ENCODE measurements at places on chromosomes 12 and 14.

GRCh38 chr12:58302487-58303011 is 361.2 kb downstream of the ATP23 start:
- DNase-seq = no peak

DNA sequence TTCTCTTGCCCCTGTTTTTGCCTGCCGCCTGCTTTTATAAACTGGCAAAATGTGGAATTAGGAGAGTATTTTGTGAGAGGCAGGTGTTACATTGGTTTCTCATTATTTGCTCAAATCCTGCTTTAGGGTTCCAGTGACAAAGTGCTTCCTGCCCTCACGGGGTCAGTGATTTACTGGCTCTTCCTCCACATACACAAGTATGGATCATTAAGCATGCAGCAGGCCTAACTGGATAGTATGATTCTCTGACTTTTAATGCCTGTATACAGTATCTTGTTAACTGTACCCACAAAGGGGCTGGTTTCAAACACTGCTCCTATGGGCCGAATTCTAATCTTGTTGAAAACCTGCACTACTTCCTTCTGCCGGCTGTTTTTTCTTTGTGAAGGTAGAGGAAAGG is 63.2 kb downstream of the PTCSC3 start:
- no peak for DNase-seq

- DNase-seq = no peak
Measured at GRCh38 chr12:19856389-19856788, 417.1 kb downstream of the AEBP2 start.

DNA sequence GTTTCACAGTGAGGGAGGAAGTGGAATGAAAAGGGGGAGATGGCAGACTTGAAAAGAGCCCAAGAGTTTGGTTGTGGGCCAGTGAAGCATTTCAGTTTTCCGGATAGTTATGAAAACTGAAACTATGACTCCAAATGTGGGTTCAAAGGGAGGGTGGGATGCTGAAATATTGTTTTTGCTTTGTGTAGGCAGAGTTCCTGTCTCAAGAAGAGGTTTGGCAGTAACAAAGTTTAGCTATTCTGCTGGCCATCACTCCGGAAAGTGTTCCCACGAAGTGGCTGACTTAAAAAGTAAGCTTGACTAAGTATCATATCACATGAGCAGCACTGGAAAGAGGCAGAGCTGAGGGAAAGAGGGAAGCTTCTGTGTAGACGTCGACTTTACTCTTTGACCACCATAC is 85.2 kb downstream of the CAND1 start:
- no peak for DNase-seq

DNA sequence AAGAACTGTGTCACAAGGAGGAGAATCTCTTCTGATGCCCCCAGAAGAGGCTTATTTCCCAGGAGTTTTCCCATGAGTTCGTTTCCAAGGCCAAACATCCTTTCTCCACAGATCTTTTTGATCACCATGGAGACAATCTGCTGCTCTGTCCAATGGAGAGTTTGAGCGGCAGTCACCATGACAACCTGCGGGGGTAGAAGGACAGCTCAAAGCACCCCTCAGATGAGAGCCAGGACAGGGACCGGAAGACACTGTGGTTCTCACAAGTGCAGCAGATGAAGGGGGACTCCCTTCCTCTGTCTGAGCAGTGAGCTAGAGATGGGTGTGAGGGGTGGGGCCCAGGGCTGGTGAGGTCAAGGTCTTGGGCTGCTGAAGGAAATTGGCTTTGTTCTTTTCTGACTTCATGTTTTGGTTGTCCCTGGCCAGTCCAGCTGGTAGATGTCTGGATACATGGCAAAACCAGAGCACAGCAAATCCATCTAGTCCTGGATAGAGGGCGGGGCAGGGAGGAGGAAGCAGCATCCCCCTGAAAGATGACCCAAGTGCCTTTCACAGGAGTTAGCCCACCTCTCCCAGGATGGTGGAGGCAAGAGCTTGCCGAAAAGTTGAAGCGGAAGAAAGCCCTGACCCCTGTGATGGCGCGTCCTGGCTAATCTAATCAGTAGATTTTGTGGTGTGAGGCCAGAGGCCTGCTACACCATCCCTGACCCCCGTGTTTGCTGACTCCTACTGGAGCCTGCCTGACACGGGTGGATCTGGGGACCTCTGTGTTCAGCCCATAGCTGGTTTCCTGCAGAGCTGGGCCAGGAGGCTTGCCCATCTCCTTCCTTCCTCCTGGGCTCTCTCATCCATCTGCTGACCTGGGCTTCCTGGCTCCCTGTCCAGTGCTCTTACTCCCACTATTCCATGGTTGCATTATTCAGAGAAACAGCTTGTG is 24.4 kb downstream of the DHRS2 start:
- DNase-seq = no peak

DNA sequence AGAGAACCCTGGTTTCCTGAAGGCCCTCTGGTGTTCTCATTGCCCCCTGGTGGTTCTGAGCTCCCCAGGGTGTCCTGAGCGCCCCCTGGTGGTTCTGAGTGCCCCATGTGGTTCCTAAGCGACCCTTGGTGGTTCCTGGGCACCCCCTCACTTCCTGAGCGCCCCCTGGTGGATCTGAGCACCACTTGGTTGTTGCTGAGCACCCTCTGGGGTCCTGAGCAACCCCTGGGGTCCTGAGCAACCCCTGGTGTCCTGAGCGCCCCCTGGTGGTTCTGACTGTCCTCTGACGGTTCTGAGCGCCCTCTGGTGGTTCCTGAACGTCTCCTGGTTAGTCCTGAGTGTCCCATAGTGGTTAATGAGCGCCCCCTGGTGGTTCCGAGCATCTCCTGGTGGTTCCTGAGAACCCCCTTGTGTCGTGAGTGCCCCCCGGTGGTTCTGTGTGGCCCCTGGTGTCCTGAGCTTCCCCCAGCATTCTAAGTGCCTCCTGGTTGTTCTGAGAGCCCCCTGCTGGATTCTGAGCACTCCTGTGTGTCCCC is 568.3 kb downstream of the TMEM121 start:
- DNase-seq = no peak

- no peak for DNase-seq
Measured at GRCh38 chr14:39726563-39726962, 294.3 kb upstream of the FBXO33 start.

DNA sequence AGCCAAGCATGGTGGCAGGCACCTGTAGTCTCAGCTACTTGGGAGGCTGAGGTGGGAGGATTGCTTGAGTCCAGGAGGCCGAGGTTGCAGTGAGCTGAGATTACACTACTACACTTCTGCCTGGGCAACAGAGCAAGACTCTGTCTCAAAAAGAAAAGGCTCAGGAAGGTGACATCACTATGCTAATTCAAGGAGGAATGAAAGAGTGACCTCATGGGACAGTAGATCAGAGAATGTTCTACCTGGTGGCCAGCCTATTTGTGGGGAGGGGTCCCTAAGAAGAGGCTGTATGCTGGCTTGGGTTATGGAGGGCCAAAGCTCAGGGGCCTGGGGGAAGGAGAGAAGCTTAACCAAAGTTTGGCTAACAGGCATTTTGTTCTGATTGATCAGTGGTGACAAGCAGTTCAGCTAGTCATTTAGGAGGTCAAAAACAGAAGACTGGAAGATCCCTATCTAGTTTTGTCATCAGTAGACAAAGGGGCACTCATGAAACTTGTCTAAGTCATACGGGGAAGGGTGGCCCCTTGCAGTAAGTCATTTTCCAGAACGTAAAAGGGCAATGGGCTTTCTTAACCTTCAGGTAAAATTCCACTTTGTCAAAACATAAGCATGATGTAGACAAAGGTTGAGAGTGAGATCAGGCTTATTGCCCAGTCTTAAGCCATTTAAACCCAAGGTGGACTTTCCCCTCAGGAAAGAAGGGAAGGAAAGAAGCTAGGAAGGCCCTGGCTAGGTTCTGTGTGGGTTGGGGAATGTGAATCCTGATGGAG is 60.8 kb upstream of the EEA1 start:
- no peak for DNase-seq

GRCh38 chr12:120474616-120474960 is 5.0 kb upstream of the SRSF9 start:
- DNase-seq = peak; percentile 30

- DNase-seq = peak; percentile 15
Measured at GRCh38 chr12:112261559-112261958, 120.7 kb downstream of the HECTD4 start.

- peak; percentile 75 for DNase-seq
Measured at GRCh38 chr14:96979611-96980074, 182.5 kb downstream of the VRK1 start.

- no peak for DNase-seq
Measured at GRCh38 chr12:96989916-96990315, 82.9 kb downstream of the NEDD1 start.

DNA sequence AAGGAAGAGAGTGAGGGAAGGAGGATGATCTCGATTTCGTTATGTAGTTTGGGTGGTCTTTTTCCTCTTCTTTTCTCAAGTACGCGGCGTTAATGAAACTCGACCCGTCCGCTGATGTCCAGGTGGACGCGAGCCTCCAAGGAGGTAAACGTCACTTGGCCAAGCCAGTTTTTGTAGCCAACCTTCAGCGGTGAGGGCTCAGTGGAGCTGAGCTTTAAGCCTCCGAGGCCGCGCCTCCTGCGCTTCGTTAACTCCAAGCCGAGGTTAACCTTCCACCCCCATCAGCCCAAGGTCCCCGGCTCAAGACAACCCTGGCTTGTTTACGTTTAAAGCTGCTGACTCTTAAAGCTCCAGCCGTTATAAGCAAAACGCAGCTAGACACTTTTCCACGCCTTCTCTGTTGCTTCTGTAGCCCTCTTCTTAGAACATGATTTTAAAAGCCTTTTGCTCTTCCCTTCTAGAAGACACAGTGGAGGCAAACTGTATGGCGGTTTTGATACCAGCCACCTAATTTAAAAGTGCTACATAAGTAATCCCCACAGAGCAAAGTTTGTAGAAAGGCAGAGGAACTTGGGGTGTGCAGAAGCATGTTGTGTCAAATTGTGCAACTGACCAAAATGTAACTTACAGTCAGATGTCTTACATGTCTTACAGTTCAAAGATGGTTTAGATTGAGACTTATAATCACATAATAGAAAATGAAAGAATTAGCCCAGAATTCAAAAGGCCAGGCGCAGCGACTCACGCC is 923 bp upstream of the ITPR2 start:
- DNase-seq = no peak

GRCh38 chr14:96987086-96987474 is 189.9 kb downstream of the VRK1 start:
- DNase-seq = no peak

GRCh38 chr14:40340708-40341107 is 908.5 kb upstream of the FBXO33 start:
- DNase-seq = no peak

GRCh38 chr12:6574576-6575295 is 6.6 kb upstream of the NOP2 start:
- no peak for DNase-seq

DNA sequence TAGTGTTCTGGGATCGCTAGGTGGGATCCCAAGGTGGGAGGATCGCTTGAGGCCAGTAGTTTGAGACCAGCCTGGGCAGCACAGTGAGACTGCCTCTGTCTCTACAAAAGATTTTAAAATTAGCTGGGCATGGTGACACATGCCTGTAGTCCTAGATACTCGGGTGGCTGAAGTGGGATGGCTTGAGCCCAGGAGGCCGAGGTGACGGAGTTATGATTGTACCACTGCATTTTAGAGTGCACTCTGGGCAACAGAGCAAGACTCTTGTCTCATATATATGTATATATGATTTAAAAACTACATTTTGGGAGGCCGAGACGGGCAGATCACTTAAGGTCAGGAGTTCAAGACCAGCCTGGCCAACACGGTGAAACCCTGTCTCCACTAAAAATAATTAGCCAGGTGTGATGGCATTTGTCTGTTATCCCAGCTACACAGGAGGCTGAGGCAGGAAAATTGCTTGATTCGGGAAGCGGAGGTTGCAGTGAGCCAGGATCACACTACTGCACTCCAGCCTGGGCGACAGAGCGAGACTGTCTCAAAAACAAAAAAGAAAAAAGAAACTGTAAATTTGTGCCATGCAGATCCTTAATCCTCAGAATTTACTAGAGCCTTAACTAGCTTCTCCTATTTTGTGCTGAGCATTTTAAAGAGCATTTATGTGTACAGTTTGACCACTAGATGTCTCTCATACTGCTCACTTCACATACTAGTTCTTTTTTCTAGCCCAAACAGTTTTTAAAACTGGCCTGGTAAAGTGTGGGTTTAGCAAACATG is 114.8 kb downstream of the MON2 start:
- DNase-seq = no peak

- DNase-seq = no peak
Measured at GRCh38 chr14:101379842-101380241, 181.5 kb upstream of the DIO3 start.

- peak; percentile 98 for DNase-seq
Measured at GRCh38 chr12:110124269-110124995, at the start of gene IFT81. IFT81 (plus strand) TSS chr12:110124357; CDS start chr12:110127381, 3,024 bp downstream.

GRCh38 chr12:52805000-52805399 is 8.9 kb downstream of the KRT4 start:
- DNase-seq = no peak

GRCh38 chr12:95173392-95174251 is 43.6 kb downstream of the FGD6 start:
- peak; percentile 58 for DNase-seq

- DNase-seq = no peak
Measured at GRCh38 chr12:47875746-47876439, 28.9 kb downstream of the VDR start.

DNA sequence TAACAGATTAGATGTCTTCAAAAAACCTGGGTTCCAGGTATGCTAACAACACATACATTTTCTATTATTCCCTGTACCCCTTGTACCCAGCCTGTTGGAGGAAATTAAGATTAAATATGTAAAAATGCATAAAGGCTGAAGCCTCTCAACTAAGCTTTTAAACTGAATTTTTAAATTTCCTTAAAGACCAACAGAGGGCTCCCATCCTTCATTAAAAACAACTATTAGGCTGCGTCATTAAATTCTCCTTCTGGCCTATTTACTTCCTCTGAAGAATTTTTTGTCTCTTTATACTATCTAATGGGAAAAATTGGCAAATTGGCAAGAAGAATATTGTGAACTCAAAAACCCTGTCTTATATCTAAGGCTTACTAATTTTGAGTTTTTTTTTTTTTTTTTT is 21.8 kb downstream of the SENP1 start:
- DNase-seq = no peak

DNA sequence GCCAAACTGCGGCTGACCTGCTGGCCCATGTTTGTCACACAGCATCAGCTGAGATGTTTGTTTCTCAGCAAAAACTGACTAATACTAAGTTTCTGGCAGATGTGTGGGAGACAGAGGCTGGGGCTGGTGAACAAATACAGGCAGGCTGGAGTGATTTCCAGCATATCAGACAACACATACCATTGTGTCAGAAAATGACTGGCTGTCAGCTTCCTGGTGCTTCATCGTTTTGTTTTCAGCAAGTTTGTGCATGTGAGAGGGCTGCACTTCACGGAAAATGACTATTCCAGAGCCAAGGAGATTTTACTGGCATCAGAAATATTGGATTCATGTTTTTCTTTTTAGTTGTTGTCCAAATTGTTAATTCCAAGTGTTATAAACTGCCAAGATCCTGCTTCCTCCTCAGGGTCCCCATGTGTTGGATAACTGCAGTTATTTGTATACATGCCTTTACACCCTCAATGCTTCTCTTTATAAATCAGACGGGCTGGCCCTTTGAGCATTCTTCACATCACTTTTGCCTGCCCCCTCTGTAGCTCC is 145.7 kb downstream of the GALC start:
- DNase-seq = no peak
